ENCODE measurements at places on chromosomes 2 and 18. TPM values are rescaled to one million over a fixed set of nuclear protein-coding genes. Genes with fewer than 3 reads are reported as not detected.

The POLR1A gene
- total RNA-seq = 31.3 TPM

The CPLX4 gene
- not detected for total RNA-seq

The IL1R2 gene
- total RNA-seq = 0.46 TPM

The TGFBRAP1 gene
- total RNA-seq = 29.8 TPM

The LAMA3 gene
- total RNA-seq = 3.3 TPM

The LHCGR gene
- not detected for total RNA-seq

The IL36B gene
- not detected for total RNA-seq

The PREPL gene
- total RNA-seq = 31.9 TPM

The GALNT13 gene
- total RNA-seq = under 0.01 TPM

The EDAR gene
- not detected for total RNA-seq

The GNAL gene
- total RNA-seq = 0.15 TPM

The DYNAP gene
- total RNA-seq = not detected

The MOCOS gene
- total RNA-seq = 5.8 TPM

The ASPRV1 gene
- 0.32 TPM for total RNA-seq

The C2orf78 gene
- not detected for total RNA-seq

The ALPG gene
- not detected for total RNA-seq

The THSD7B gene
- total RNA-seq = not detected

The CABYR gene
- total RNA-seq = 2.9 TPM

The M1AP gene
- total RNA-seq = not detected

The TDRD15 gene
- under 0.01 TPM for total RNA-seq

The RAB17 gene
- total RNA-seq = not detected

The CD226 gene
- total RNA-seq = not detected

The MATN3 gene
- total RNA-seq = 1.4 TPM

The STK36 gene
- total RNA-seq = 7.1 TPM

The POTEJ gene
- total RNA-seq = not detected

The LONRF2 gene
- 0.15 TPM for total RNA-seq

The RFTN2 gene
- total RNA-seq = 5.5 TPM

The PTPRN gene
- under 0.01 TPM for total RNA-seq

The UCN gene
- 0.46 TPM for total RNA-seq

The GATA6 gene
- total RNA-seq = 8.1 TPM

The COA5 gene
- total RNA-seq = 40.9 TPM

The FSHR gene
- total RNA-seq = not detected

The C2orf92 gene
- total RNA-seq = 2.3 TPM

The PLEK gene
- total RNA-seq = under 0.01 TPM

The TLX2 gene
- not detected for total RNA-seq

The ACTG2 gene
- 0.32 TPM for total RNA-seq

The CCL20 gene
- total RNA-seq = 0.65 TPM

The SPEG gene
- 0.32 TPM for total RNA-seq

The VWC2L gene
- not detected for total RNA-seq

The TRABD2A gene
- 1.1 TPM for total RNA-seq

The C2orf81 gene
- 0.46 TPM for total RNA-seq

The OSR1 gene
- total RNA-seq = not detected

The RAB6C gene
- not detected for total RNA-seq

The CYBRD1 gene
- total RNA-seq = 14.0 TPM

The GCG gene
- total RNA-seq = not detected

The SLC19A3 gene
- total RNA-seq = 0.15 TPM

The KCNK3 gene
- total RNA-seq = not detected

The TUBB8B gene
- total RNA-seq = not detected

The EVX2 gene
- not detected for total RNA-seq

The TCF23 gene
- not detected for total RNA-seq

The PRSS56 gene
- total RNA-seq = not detected

The AMER3 gene
- not detected for total RNA-seq

The MARCHF4 gene
- 6.2 TPM for total RNA-seq

The MALT1 gene
- 10.9 TPM for total RNA-seq

The RAD51AP2 gene
- total RNA-seq = not detected

The FAM168B gene
- 136 TPM for total RNA-seq

The RDH14 gene
- 16.9 TPM for total RNA-seq

The ZNF2 gene
- total RNA-seq = 6.5 TPM

The SNORC gene
- under 0.01 TPM for total RNA-seq

The CYRIA gene
- 29.2 TPM for total RNA-seq

Data from epithelial cell of umbilical artery (primary cell).